ENCODE measurements at places on chromosomes 7 and 10. TPM values are rescaled to one million over a fixed set of nuclear protein-coding genes. Genes with fewer than 3 reads are reported as not detected.

The LRRC17 gene
- 3.0 TPM for total RNA-seq

The FXYD4 gene
- total RNA-seq, result not detected

The PNLIP gene
- not detected for total RNA-seq

GRCh38 chr7:25068502-25069213, 56.4 kb downstream of the CYCS start:
- no peaks in the 10 kb centered on the region for H3K27me3 ChIP-seq
- no peaks in the 10 kb centered on the region for H3K4me1 ChIP-seq
- no peaks in the 10 kb centered on the region for H3K36me3 ChIP-seq
- no peak for DNase-seq
- no peak overlapping the region for H3K4me3 ChIP-seq

DNA sequence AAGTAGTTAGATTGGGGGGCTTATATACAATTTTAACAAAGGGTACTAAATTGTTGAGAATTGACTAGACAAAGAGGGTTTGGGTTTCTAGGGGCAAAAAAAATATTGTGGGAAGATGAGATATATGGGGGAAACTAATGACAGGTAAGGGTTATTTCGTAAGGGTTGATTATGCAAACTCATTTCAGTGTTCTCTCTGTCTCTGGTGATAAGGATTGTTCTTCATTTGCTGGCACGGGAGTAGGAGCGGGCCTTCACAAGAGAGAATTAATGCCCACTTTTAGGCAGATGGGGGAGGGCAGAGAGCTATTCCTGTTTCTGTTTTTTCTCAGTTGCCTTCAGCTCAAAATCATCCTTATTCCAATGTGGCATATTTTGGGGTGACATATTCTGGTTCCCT, 258.4 kb downstream of the EXOC4 start:
- peaks cover 3% of the 10 kb centered on the region for H3K4me1 ChIP-seq
- no peak for DNase-seq
- H3K27me3 ChIP-seq, result no peaks in the 10 kb centered on the region
- no peak overlapping the region for H3K4me3 ChIP-seq

GRCh38 chr10:5594271-5595049, 69.7 kb downstream of the CALML3 start:
- H3K4me3 ChIP-seq, result no peak overlapping the region
- H3K27ac ChIP-seq, result no peak overlapping the region
- no peak for DNase-seq
- H3K36me3 ChIP-seq, result no peaks in the 10 kb centered on the region

- no peaks in the 10 kb centered on the region for H3K27me3 ChIP-seq
- no peak for DNase-seq
- no peak overlapping the region for H3K27ac ChIP-seq
- H3K4me1 ChIP-seq, result no peaks in the 10 kb centered on the region
- no peaks in the 10 kb centered on the region for H3K36me3 ChIP-seq
- no peak overlapping the region for H3K4me3 ChIP-seq
Measured at GRCh38 chr7:40498924-40499510, 364.2 kb downstream of the SUGCT start.

The IMMP2L gene
- total RNA-seq, result 10.1 TPM

DNA sequence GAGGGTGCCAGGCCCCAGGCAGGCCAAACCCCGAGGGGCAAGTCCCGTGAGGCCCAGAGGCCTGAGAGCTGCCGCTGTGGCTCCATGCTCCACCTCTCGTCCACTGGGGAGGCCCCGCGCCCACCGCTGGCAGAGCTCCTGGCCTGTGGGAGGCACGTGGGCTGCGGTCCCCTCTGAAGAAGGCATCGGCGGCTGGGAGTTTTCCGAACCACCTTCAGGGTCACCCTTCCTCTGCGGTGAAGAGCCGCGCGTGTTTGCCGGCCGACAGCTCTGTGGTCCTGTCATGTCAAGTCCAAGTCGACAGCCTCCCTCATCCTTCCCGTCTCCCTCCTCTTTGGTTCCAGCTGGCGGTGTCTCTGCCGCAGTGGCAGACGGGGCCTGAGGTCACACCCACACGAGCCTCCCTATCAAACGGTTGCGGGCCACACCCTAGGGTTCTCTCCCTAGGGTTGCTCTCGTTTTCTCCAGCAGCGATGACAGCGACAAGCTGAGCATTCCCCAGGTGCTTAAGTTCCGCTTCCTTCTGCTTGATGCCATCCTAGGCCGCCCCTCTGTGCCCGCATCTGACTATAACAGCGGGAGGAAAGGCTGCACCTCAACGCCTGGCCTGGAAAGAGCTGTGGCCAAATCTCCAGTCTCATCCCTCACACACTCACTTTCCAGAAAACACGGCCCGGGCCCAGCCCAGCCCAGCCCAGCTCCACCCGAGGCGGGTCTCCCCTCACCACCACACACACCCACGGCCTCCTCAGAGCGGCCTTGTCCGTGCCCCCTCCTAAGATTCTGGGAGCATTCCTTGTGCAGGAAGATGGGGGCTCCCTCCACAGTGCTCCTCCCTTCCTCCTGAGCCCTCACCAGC, 185.0 kb downstream of the ELFN1 start:
- no peak overlapping the region for H3K27ac ChIP-seq
- H3K36me3 ChIP-seq, result no peaks in the 10 kb centered on the region
- no peaks in the 10 kb centered on the region for H3K4me1 ChIP-seq
- H3K27me3 ChIP-seq, result no peaks in the 10 kb centered on the region
- H3K4me3 ChIP-seq, result no peak overlapping the region

The HMX3 gene
- 0.27 TPM for total RNA-seq

The DYNC1I1 gene
- total RNA-seq, result 0.58 TPM

GRCh38 chr10:113927440-113927839, 73.0 kb downstream of the NHLRC2 start:
- DNase-seq, result no peak
- no peak overlapping the region for H3K4me3 ChIP-seq
- H3K27me3 ChIP-seq, result no peaks in the 10 kb centered on the region
- no peak overlapping the region for H3K27ac ChIP-seq

GRCh38 chr10:62460393-62460792, 86.2 kb downstream of the ZNF365 start:
- no peaks in the 10 kb centered on the region for H3K27me3 ChIP-seq
- no peaks in the 10 kb centered on the region for H3K36me3 ChIP-seq
- no peak overlapping the region for H3K4me3 ChIP-seq
- no peaks in the 10 kb centered on the region for H3K4me1 ChIP-seq
- no peak for DNase-seq

The UTF1 gene
- 21.7 TPM for total RNA-seq

The SH2D4B gene
- 0.13 TPM for total RNA-seq

The SYT15 gene
- 1.5 TPM for total RNA-seq

DNA sequence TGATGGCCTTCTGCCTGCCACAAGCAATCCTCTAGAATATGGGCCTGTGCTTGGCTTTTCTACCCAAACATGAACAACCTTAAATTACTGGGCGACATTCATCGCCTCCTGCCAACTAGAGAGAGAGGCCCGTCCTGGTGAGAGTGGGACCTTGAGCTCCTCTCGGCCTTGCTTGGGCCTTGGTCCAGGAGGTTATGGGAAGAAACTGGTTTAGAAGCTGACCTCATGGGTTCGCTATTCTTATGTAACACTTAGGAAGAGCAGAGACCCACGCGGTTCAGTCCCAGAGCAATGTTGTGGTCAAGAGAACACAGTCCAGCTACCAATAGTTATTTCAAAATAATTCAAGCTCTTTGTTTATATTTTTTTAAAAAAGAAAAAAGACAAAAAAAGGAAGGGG, 176.3 kb upstream of the ZNF32 start:
- no peaks in the 10 kb centered on the region for H3K36me3 ChIP-seq
- no peaks in the 10 kb centered on the region for H3K27me3 ChIP-seq
- no peak for DNase-seq
- H3K4me1 ChIP-seq, result no peaks in the 10 kb centered on the region
- no peak overlapping the region for H3K27ac ChIP-seq

- no peak overlapping the region for H3K4me3 ChIP-seq
- DNase-seq, result no peak
- H3K27me3 ChIP-seq, result no peaks in the 10 kb centered on the region
- no peaks in the 10 kb centered on the region for H3K4me1 ChIP-seq
- H3K27ac ChIP-seq, result no peak overlapping the region
- no peaks in the 10 kb centered on the region for H3K36me3 ChIP-seq
Measured at GRCh38 chr10:61702584-61702983, 39.9 kb downstream of the CABCOCO1 start.
